ENCODE measurements at places on chromosomes 1 and 21. TPM values are rescaled to one million over a fixed set of nuclear protein-coding genes. Genes with fewer than 3 reads are reported as not detected.

DNA sequence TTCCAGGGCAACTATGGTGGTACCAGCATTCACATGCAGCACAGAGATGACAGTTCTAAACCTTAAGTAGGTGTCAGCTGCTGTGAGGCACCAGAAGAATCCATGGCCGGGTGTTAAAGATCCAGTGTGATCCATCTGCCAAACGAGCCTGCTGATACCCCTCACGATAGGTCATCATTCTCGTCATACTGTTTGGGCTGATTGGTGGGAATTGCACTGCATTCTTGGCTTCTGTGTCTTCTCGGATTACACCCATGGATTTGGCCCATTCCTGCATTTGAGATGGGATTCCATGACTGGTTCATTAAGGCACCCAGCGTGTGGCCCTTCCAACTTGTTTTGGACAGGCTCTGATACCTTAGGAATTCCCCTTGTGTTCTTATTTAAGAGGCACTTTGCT lies 55.2 kb downstream of the ST6GALNAC3 start:
- no peak overlapping the region for H3K27ac ChIP-seq
- H3K27me3 ChIP-seq, result no peaks in the 10 kb centered on the region
- no peaks in the 10 kb centered on the region for H3K4me1 ChIP-seq
- no peak for DNase-seq
- H3K36me3 ChIP-seq, result no peaks in the 10 kb centered on the region

Gene KRTAP20-2
- not detected for total RNA-seq

DNA sequence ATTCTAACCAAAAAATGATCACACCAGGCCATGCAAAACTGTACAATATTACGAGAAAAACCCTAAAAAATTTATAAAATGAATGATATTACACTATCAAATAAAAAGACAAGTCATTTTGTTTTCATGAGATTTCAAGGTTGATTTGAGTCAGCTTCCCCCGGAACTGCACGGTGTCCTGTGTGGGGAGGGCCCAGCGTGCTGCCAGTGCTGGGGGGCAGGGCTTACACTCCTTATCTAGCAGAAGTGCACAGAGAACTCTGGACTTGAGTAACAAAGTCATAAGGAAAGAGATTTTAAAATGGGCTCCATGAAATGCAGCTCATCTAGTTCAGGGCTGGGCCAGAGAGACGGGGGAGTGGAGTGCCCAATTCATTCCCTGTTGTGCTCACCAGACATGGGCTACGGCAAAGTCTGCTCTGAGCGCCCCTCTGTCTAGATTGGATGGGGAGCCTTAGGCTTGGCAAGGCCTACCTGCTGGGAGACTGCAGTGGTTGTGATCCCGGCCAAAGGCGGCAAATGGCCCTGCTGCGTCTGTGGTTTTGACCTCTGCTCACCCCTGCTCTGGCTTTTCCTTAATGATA lies 50.1 kb downstream of the COQ8A start:
- no peaks in the 10 kb centered on the region for H3K27me3 ChIP-seq
- H3K27ac ChIP-seq, result peak overlapping the region; percentile 43
- no peak overlapping the region for H3K4me3 ChIP-seq
- DNase-seq, result no peak
- H3K36me3 ChIP-seq, result no peaks in the 10 kb centered on the region

DNA sequence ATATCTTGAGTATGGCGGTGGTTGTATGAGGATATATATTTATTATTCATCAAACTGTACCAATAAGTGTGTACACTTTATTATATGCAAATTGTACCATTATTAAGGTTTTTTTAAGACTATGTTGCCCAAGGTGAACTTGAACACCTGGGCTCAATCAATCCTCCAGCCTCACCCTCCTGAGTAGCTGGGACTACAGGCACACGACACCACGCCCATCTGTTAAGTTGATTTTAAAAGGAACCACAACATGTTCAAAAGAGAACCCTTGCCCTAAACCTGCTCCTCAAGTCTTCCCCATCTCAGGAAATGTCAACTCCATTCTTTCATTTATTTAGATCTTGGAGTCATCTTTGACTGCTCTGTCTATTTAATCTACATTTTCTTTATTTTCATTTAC lies 24.3 kb upstream of the FBXO28 start:
- no peak overlapping the region for H3K4me3 ChIP-seq
- H3K27me3 ChIP-seq, result no peaks in the 10 kb centered on the region
- no peaks in the 10 kb centered on the region for H3K4me1 ChIP-seq
- no peak overlapping the region for H3K27ac ChIP-seq
- no peak for DNase-seq

Gene ATP6V1G3
- total RNA-seq, result not detected

DNA sequence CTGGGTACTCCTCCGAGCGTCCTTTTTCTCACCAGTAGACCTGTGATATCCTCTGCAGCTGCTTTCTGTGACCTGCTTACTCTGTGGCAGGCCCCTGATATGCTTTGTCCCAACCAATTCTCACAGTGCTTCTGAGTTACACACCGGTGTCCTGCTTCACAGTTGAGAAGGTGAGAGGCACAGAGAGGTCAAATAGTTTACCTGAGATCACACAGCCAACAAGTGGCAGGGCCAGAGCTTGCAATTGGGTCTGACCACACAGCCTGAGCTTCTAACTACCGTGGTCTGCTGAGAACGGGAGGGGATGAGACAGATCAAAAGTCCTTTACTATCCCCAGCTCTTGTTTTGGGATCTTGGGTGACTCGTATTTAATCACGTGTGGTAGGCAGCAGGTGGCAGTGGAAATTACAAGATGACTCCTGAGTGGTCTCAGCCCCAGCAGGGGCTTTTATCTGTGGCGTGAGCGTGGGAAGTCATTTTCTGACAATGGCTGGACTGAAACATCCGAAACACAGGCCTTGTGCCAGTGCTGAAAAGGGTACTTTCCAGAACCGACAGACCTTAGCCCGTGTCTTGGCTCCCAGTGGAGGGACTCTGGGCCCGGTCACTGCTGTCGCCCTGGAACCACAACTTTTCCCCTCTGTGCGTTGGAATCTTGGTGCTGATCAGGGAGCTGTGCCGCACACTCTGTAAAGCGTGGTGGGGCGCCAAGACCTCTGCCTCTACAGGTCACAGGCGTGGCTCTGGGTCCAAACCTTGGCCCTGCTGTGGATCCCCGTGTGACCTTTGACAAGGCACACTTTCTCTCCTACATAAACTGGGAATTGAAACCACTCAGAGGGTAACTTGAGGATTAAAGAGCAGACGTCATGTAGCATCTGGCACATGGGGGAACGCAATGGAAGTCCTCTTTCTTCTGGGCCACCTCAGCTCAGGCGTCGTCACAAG lies 11.9 kb downstream of the THEMIS2 start:
- H3K27me3 ChIP-seq, result no peaks in the 10 kb centered on the region
- H3K36me3 ChIP-seq, result no peaks in the 10 kb centered on the region
- no peak for DNase-seq

DNA sequence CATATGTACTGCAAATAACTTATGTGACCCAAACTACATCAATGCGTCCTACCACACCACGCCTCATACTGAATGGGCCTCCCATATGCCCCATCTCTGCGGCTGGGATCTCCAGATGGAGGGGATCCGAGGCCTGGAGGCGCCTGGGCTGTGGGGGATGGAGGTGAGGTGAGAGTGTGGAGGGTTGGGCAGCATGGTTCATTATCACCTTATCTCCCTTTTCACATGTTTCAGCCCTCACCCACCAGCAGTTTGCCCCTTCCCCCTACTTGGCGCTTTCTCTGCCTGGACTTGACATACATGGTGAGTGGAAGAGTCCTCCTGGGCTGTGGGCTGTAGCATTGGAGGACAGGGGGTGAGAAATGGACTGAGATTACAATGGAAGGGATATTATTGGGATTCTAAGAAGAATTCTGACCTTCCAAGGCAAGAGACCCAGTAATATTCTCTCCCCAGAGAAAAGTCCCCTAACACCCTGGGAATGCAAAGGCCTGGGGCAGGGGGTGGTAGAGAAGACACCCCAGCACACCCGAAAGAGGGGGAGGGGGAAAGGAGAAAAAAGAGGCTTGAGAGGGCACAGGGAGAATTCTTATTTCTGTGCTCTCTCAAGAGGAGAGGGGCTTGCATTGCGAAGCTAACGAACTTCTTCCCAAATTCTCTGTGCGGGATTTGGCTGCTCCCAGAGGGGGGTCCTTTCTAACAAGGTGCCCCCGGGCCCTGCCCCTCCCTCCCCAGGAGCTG lies 61.4 kb downstream of the MEF2D start:
- peaks cover 23% of the 10 kb centered on the region for H3K27me3 ChIP-seq
- no peak for DNase-seq
- peaks cover 12% of the 10 kb centered on the region for H3K4me1 ChIP-seq
- no peak overlapping the region for H3K27ac ChIP-seq
- H3K36me3 ChIP-seq, result no peaks in the 10 kb centered on the region

Gene REN
- total RNA-seq, result 9.4 TPM

- no peak overlapping the region for H3K4me3 ChIP-seq
- H3K36me3 ChIP-seq, result no peaks in the 10 kb centered on the region
- H3K27ac ChIP-seq, result no peak overlapping the region
Observed at GRCh38 chr1:215606564-215607168, 39.6 kb downstream of the KCTD3 start.

GRCh38 chr1:30998171-30998570 lies 67.3 kb downstream of the PUM1 start:
- no peaks in the 10 kb centered on the region for H3K4me1 ChIP-seq
- no peaks in the 10 kb centered on the region for H3K27me3 ChIP-seq
- no peak overlapping the region for H3K27ac ChIP-seq
- no peak for DNase-seq
- no peak overlapping the region for H3K4me3 ChIP-seq

GRCh38 chr1:184285401-184286087 lies 101.3 kb upstream of the C1orf21 start:
- no peaks in the 10 kb centered on the region for H3K27me3 ChIP-seq
- H3K4me3 ChIP-seq, result no peak overlapping the region
- no peaks in the 10 kb centered on the region for H3K36me3 ChIP-seq
- DNase-seq, result no peak
- no peak overlapping the region for H3K27ac ChIP-seq

Gene PROK1
- not detected for total RNA-seq

- no peaks in the 10 kb centered on the region for H3K36me3 ChIP-seq
- no peak within 1 kb of the TSS for H3K27ac ChIP-seq
- no peak within 1 kb of the TSS for H3K4me3 ChIP-seq
- H3K4me1 ChIP-seq, result no peaks in the 10 kb centered on the region
- no peak for DNase-seq
Observed at GRCh38 chr21:41766883-41767605, at the start of gene RIPK4. Gene RIPK4 (minus strand): TSS chr21:41767052. CDS start chr21:41767041, 11 bp downstream.

DNA sequence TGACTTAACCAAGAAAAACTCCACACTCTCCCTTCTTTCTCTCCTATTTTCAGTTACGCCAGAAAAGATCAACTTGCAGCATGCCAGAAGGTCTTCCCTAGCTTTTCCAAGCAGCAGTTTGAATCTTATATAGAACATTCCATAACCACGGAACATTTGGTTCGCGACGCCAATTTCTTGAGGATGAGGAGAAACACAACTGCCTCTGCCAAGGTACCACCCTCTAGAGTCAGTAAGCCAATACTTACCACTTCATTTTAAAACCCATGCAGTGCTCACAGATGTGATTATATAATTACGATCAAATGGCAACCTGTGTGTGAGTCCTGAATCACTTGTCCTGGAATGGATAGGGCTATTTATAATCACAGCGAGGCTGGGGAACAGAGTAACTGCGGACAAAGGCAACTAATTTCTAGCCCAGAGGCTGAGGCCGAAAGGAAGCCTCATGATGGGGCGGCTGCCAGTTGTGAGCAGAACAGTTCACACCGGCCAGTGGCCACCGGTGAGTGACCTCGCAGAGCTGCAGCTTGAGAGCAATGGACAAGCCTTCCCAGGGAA lies 43.2 kb upstream of the BACE2 start:
- H3K4me3 ChIP-seq, result no peak overlapping the region
- DNase-seq, result no peak
- no peaks in the 10 kb centered on the region for H3K36me3 ChIP-seq
- H3K4me1 ChIP-seq, result no peaks in the 10 kb centered on the region
- no peaks in the 10 kb centered on the region for H3K27me3 ChIP-seq

Gene C1orf116
- total RNA-seq, result not detected

DNA sequence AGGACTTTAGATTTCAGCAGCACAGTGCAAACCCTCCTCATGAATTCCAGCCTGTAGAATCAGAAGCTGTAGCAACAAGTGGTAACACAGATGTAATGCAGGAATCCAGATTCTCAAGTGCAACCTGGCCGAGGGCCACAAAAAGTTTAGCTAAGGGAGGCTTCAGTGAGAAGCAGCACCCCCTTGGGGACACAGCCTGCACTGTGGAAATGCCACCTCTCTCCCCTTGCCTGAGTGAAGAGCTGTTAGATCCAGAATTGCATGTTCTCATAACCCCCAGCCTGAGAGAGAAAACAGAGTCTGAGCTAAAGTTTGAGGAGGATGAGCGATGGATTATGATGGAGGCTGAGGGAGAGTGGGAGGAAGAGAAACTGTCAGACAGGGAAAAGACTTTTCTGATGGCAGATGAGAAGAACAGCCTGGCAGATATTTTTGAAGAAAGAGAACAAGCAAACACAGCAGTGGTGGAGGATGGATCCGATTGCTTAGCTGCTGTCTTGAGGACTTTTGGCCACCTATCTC lies 80.5 kb upstream of the BMP8A start:
- peak; percentile 86 for DNase-seq
- no peaks in the 10 kb centered on the region for H3K36me3 ChIP-seq
- H3K4me1 ChIP-seq, result peaks cover 22% of the 10 kb centered on the region
- no peaks in the 10 kb centered on the region for H3K27me3 ChIP-seq
- H3K27ac ChIP-seq, result peak overlapping the region; percentile 91
- H3K4me3 ChIP-seq, result no peak overlapping the region

DNA sequence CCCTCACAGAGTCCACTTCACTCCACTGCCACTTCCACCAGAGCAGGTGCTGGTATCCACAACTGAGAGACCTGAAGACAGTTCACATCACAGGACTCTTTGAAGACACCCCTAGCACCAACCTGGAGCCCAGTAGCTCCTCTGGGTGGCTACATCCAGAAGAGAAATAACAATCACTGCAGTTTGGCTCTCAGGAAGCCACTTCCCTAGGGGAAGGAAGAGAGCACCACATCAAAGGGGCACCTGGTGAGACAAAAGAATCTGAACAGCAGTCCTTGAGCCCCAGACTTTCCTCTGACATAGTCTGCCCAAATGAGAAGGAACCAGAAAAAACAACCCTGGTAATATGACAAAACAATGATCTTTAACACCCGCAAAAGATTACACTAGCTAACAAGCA lies 113.2 kb downstream of the TENT5C start:
- no peaks in the 10 kb centered on the region for H3K27me3 ChIP-seq
- no peaks in the 10 kb centered on the region for H3K36me3 ChIP-seq
- H3K27ac ChIP-seq, result no peak overlapping the region
- DNase-seq, result no peak

Gene MIXL1
- not detected for total RNA-seq

- no peaks in the 10 kb centered on the region for H3K36me3 ChIP-seq
- DNase-seq, result no peak
- no peaks in the 10 kb centered on the region for H3K4me1 ChIP-seq
Observed at GRCh38 chr1:227666286-227666685, 68.8 kb downstream of the JMJD4 start.
